Kidney epithelial cell (primary cell): ENCODE measurements at places on chromosomes 11 and 22. TPM values are rescaled to one million over a fixed set of nuclear protein-coding genes. Genes with fewer than 3 reads are reported as not detected.

DNA sequence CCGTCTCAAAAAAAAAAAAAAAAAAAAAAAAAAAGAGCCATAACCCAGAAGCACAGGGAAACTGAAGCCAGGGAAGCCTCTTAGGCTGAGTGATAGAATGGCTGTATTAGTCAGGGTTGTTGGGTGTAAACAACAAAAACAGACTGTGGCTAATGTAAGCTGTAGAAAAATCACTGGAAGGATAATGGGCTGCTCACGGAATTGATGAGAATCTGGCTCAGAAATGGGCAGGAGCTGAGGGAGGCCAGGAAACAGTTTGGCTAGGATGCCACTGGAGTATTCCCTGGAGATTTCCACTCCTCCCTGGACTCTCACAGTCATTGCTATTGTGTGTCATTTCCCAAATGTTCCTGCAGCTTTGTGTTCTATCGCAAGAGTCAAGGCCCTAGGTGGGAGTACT lies 22.4 kb downstream of the SLC22A6 start:
- no peak for DNase-seq

GRCh38 chr22:17164392-17165024 lies 5.4 kb upstream of the HDHD5 start:
- DNase-seq: no peak

GRCh38 chr11:16346975-16347374 lies 9.4 kb downstream of the SOX6 start:
- no peak for DNase-seq

DNA sequence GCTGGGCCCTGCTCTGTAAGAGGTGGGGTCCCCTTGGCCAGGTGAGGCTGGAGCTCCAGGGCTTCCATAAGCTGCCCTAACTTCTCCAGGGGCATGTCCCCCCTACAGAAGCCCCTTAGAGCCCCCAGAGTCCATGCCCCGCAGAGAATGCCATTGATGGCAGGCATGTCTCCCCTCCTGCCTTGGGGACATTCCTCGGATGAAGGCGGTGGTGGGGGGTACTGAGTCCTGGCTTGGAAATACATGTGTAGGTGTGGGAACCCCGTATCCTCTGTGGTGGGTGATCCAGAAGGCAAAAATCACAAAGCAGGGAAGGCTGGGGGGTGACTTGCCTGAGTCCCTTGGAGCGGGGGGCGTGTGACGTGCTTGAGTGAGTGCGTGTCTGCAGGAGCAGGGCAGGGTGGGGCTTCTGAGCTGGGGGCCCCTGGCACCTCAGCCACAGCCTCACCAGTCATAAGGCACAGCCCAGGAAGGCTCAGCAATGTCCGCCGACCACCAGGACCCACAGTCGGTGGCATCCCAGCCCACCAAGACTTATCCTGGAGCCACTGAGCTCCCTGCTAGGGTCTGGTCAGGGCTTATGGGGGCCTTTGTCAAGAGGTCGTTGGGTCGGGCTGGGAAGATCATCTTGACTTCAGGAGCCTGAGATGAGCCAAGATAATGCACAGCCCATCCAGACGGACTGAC lies 69.8 kb upstream of the KCNQ1OT1 start:
- DNase-seq: no peak

GRCh38 chr22:29113319-29113718 lies 40.5 kb downstream of the KREMEN1 start:
- DNase-seq: no peak

AQP11 gene
- total RNA-seq: 0.75 and 1.7 TPM in 2 replicates

NUDT8 gene
- 5.1 TPM in 2 replicates for total RNA-seq

OR2D3 gene
- not detected in 2 replicates for total RNA-seq

CASP5 gene
- total RNA-seq: not detected in 2 replicates
